CD4-positive, alpha-beta T cell treated with Interleukin-15 for 4 hours (primary cell): ENCODE measurements at places on chromosomes 4 and X.

DNA sequence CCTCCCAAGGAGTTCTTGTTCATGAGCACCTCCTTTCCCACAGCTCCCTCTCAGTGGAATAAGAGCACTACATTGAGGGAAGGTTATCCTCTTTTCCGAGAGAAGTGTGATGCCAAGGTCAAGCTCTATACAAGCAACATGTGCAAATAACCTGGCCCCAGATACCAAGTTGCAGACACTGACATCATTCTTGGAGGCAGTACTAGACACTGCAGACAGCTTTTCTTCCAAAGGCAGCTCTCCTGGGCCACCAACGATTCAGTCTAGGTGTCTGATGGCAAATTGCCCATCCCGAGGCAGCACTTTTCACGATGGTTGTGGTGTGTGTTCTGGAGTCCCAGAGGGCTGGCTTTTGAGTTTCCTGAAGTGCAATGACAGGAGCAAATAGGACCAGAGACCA lies 384.9 kb downstream of the TLL1 start:
- no peak for DNase-seq

DNA sequence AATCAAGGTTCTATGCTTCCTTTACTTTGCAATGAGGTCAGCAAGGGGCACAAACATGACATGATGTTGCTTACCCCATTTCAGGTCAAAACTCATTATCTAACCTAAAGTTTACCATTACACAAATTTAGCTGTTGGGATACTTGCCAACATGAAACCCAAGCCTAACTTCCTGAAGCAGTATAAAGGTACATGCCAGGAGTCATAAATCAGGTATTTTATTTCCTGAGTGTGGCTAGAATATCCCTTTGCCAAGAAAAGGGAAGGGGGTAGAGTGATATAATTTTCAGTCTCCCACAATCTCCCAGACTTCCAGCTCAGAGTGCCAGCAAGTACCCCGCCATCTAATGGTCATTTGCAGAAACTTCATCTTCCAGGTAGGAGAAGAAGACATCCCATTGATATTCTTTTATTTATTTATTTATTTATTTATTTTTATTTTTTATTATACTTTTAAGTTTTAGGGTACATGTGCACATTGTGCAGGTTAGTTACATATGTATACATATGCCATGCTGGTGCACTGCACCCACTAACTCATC lies 136.6 kb downstream of the NEXMIF start:
- DNase-seq, result no peak

DNA sequence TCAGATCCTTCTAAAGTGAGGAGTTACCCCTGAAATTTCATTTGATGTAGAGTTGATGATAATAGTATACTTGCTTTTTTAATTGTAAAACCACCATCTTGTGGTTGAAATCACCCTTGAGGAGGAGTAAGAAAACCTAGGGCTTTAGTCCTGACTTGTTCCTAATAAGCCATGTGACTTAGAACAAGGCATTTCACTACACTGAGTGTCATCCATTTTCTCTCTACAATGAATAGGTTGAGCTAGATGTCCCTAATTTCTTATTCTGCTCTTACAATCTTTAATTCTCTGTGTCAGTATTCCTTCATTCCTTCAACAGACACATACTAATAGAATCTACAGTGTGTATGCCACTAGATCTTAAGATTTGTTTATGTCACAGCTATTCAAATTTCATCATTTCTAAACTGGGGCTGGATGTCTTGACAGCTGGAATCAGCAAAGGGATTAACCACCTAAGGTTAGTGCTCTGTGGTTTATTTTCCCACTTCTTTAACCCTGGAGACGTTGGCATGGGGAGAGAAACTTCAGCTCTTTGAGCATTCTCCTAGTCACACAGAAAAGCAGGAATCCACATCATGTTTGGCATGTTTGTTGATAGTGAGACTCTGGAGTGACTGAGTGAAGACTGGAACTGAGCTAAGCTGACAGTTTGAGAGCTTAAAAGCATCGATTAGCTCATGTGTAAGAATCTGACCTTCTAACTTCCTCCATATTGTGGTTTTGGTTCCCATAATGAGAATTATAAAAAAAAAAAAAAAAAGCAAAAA lies 246.3 kb downstream of the NDST4 start:
- no peak for DNase-seq

DNA sequence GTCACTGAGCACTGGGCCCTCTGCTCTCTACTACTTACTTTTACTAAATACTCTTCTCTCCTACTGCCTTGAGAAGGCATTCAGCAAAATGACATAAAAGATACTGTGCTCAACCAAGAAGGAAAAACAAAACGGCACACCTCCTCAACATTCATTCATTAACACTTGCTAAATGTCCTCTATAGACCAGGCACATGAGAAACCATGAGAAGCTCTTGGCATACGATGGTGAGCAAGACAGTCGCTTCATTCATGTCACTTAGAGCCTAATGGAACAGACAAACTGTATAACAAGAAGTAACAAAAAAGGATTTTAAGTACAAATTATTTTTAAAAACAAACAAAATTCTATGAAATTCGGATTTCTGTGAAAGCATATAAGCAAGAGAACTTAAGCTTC lies 38.7 kb downstream of the COL25A1 start:
- no peak for DNase-seq

GRCh38 chrX:13764765-13765164 lies 30.2 kb downstream of the OFD1 start:
- no peak for DNase-seq

- no peak for DNase-seq
Observed at GRCh38 chrX:21798677-21799219, 40.7 kb upstream of the MBTPS2 start.

- no peak for DNase-seq
Observed at GRCh38 chrX:154126101-154126500, 17.9 kb upstream of the OPN1LW start.
